ENCODE measurements at places on chromosomes 1 and 21.

DNA sequence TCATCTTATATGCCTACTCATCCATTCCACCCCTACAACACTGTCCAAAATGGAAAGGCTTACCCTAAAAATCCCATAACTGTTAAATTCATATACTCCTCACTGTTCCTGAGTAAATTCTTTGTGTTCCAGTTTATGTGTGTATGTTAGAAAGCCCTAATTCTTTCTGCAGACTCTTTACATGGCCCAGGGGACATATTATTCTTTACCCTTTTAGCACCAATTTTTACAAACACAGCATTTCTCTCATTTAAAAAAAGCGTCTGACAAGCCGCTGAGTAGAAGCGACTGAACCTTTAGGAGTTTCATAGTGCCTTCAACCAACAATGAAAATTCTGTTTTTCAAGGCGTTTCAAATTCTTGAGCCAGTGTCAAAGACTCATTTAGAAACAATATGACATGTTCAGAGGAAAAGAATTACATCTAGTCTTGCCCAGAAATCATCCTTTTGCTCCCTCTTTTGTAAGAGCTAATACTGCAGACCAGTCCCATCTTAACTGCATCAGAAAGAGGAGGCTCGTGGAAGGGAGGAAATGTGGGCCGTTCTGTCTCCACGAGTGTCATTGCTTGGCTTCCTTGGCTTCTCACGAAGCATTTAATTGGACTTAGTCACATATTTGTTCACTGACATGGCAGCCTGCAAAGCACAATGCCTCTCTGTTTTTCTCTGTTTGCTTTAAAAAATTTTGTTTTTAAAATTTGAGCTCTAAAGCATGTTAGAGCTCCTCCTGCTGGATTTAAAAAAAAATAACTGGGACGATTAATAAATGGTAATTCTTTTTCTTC, 21.3 kb upstream of the C1orf105 start:
- DNase-seq = peak; percentile 56

GRCh38 chr1:181075766-181076350, 12.6 kb upstream of the IER5 start:
- DNase-seq = no peak

- no peak for DNase-seq
Observed at GRCh38 chr1:73859227-73859626, 338.7 kb downstream of the LRRIQ3 start.

- DNase-seq = no peak
Observed at GRCh38 chr1:224069138-224069537, 44.8 kb upstream of the FBXO28 start.

GRCh38 chr1:99727575-99728185, 38.8 kb downstream of the FRRS1 start:
- DNase-seq = no peak

GRCh38 chr1:221987860-221988520, 246.1 kb upstream of the DUSP10 start:
- peak; percentile 67 for DNase-seq

DNA sequence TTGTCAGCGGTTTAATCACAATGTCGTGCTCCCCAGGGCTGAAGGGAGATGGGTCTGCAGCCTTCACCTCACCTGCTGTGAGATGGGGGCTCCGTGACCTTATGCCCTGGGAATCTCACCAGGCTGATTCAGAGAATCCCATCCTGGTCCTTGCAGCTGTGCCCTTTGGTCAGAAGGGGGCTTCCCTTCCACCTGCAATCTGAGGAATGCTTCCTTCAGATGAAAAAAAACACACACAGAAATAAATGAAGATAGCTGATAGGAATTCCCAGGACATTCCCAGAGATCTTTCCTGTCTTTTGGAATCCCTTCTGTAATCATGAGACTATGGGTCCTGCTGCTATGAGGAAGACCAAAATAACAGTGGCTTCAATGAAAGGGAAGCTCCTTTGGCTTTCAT, 127.0 kb upstream of the VAMP3 start:
- DNase-seq = no peak

- DNase-seq = no peak
Observed at GRCh38 chr1:33684396-33685179, 179.3 kb upstream of the HMGB4 start.

GRCh38 chr1:228940526-228940925, 205.2 kb downstream of the RHOU start:
- no peak for DNase-seq

GRCh38 chr1:228093050-228093906, 9.8 kb downstream of the C1orf35 start:
- no peak for DNase-seq

Measured in RKO (cell line).